Nasal cavity respiratory epithelium epithelial cell of viscerocranial mucosa (primary cell): ENCODE measurements at places on chromosomes 7 and 10. TPM values are rescaled to one million over a fixed set of nuclear protein-coding genes. Genes with fewer than 3 reads are reported as not detected.

MALSU1 gene
- 70.1 and 72.5 TPM in 2 replicates for total RNA-seq

GPC2 gene
- 1.4 and 2.1 TPM in 2 replicates for total RNA-seq

NANOS1 gene
- total RNA-seq = 0.68 and 2.1 TPM in 2 replicates

HPSE2 gene
- not detected in 2 replicates for total RNA-seq

OPN1SW gene
- not detected in 2 replicates for total RNA-seq

KMT2E gene
- 67.0 and 109 TPM in 2 replicates for total RNA-seq

PKD2L1 gene
- total RNA-seq = not detected in 2 replicates

POLD2 gene
- 103 and 110 TPM in 2 replicates for total RNA-seq

CAMK2B gene
- total RNA-seq = not detected in 2 replicates

TDRD1 gene
- total RNA-seq = not detected in 2 replicates

C10orf53 gene
- not detected in 2 replicates for total RNA-seq

TMEM120A gene
- 15.8 and 18.5 TPM in 2 replicates for total RNA-seq

ABCB4 gene
- not detected in 2 replicates for total RNA-seq

GPR15LG gene
- total RNA-seq = under 0.01 and 1.2 TPM in 2 replicates

PTPRE gene
- 14.0 and 30.3 TPM in 2 replicates for total RNA-seq

SCD gene
- 258 and 325 TPM in 2 replicates for total RNA-seq

THAP5 gene
- total RNA-seq = 27.7 and 36.9 TPM in 2 replicates
